ENCODE measurements at places on chromosomes 2 and 18.
A peak's percentile ranks its signal among the peaks of the same experiment; 100 is the strongest.

- no peak for DNase-seq
Observed at GRCh38 chr2:20179755-20180594, 45.0 kb downstream of the SDC1 start.

GRCh38 chr2:207883002-207883780 lies 113.5 kb upstream of the FZD5 start:
- DNase-seq: no peak

DNA sequence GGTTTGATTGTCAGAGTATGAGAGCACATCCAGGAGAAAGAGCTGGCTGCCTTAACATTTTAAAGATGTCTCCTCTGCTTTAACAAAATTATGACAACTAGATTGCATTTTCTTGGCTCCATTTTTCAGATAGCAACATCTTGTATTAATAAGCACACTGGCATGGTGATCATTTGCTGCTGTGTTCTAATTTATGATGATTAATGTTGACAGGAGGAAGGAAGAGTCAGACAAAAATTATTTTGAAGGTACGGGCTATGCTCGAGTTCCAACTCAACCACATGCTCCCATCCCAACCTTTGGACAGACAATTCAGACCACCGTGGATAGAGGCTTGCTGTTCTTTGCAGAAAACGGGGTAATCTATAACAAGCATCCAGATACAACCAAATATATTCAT lies 98.2 kb upstream of the TTC39C start:
- DNase-seq: no peak

- no peak for DNase-seq
Observed at GRCh38 chr2:157258520-157259326, 1.2 kb downstream of the GALNT5 start.

DNA sequence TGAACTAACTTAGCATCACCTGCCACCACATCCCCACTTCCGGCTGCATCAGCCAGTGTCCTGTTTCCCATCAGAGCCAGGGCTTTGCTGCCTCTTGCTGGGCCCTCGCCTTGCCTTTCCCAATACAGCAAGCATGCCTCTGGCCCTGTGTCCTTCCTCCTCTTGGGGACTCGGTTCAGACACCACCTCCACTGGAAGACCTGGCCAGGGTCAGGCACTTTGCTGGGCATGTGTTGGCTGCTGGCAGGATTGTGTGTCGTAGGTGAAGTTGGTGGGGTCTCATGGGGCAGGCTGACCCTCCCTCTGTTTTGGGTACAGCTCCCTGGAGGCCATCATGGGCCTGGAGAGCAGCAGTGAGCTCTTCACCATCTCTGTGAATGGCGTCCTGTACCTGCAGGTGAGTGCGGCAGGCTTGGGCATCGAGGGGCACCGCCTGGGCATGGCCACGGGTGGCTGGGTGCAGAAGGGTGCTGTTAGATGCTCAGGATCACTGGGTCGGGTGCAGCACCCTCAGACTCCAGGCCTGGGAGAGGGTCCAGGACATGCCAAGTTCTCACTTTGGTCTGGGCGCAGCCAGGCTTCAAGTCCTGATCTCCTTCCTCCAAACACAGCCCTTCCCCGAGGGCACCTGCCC lies 6.6 kb downstream of the ERFE start:
- DNase-seq: no peak

DNA sequence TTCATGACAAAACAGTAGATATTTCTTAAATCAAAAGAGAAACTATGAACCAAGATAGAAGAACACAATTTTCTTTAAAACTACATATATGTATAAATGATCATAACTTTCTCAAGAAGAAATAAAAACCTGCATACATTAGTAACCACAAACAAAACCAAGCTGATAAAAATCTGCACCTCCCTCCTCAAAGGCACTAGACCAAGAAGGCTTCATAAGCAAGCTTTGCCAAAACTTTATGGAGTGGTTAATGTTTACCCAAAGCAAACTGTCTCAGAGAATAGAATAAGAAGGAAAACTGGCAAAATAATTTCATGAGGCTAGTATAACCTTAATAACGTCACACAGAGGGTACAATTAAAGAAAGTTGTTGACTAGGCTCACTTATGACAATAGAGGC lies 138.3 kb downstream of the ZBTB7C start:
- no peak for DNase-seq

DNA sequence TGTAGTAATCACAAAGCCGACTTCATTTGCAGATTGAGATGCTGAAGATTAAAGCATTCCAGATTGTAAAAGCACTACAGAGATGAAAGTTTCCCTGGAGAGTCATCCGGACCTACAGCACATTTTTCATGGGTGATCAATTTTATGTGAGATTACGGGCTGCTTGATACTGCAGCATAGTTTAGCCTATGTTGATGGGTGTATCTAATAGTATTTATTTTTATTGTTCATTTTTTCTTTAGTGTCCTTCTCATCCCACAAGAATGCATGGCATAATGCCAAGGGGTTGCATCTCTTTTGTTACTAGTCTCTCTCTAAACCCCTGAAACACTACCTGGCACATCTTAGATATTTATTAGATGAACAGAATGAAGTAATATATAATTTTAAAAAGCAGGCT lies 240.4 kb downstream of the MBD2 start:
- DNase-seq: peak; percentile 58

DNA sequence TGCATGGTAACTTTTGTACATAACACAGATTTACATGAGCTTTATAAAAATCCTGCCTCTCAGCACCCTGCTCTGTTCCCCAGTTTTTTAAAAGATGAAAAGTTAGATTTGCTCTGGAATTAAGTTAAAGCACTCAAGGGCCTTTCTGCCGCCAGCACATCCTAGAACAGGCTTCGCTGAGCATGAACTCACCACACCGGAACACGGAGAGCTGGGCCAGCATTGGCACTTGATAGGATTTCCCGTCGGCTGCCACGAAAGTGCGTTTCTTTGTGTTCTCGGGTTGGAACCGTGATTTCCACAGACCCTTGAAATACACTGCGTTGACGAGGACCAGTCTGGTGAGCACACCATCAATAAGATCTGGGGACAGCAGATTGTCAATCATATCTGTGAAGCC lies 34.3 kb downstream of the MRPL44 start:
- no peak for DNase-seq

DNA sequence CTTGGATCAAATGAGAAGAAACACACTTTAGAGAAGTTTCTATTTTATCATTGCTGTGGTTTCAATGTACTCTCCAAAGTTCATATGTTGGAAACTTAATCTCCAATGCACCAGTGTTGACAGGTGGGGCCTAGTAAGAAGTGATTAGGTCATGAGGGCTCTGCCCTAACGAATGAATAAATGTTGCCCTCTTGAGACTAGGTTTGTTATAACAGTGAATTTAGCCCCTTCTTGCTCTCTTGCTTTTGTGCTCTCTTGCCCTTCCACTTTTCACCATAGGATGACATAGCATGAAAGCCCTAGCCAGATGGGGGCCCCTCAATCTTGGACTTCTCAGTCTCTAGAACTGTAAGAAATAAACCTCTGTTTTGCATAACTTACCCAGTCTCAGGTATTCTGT lies 664.8 kb downstream of the DCC start:
- no peak for DNase-seq

DNA sequence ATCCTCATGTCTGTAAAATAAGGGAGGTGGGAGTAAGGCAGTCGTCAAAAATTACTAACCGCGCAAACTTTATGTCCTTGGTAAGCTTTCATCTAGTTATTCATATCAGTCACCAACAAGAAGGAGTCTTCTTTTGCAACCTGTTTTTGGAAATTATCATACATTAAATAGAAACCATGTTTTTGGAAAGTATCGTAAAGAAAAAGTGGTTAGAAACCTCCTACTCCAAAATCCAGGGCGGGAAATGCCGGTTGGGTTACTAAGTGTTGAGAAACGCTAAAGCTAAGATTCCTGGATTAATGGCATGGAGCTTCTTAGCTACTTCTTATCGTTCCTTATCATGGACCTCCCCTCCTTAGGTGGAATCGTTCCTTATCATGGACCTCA lies 778 bp downstream of the BBS5 start:
- DNase-seq: peak; percentile 19

- no peak for DNase-seq
Observed at GRCh38 chr2:83014462-83014861, 1444.6 kb downstream of the SUCLG1 start.

DNA sequence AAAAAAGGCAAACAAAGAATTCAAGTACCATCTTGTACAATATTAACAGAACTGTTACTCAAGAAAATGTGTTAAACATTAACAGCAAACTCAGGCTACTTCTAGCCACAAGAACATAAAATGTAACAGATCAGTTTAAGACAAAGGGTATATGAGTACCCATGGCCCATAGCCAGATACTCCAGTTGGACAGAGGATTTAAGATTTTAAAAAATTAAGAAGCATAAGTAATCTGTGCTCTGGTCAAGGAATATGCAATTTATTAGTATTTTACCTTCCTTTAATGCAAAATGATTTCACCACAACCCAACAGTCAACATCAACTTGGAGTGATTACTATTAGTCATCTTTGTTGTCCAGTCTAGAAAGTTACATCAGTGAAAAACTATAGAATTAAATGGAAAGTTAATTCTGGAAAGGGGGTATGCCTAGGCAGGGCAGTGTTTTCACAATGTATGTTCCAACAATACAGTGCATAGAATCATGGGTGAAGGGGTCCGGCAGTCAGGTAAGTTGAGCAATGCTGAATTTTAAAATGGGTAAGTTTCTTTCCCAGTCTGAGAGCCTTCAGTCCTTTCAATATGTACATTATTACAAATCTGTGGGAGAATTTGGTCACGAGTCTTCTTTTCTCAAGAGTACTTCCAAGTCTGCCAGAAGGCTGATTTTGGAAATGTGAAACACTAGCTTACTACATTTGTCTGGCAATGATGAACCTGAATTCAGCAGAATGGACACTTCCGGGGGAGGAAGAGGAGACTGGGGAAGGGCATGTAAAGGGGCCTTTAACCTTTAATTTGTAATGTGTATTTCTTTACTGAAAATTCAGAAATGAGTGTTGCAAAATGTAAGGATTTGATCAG lies 34.5 kb downstream of the SFT2D3 start:
- no peak for DNase-seq

DNA sequence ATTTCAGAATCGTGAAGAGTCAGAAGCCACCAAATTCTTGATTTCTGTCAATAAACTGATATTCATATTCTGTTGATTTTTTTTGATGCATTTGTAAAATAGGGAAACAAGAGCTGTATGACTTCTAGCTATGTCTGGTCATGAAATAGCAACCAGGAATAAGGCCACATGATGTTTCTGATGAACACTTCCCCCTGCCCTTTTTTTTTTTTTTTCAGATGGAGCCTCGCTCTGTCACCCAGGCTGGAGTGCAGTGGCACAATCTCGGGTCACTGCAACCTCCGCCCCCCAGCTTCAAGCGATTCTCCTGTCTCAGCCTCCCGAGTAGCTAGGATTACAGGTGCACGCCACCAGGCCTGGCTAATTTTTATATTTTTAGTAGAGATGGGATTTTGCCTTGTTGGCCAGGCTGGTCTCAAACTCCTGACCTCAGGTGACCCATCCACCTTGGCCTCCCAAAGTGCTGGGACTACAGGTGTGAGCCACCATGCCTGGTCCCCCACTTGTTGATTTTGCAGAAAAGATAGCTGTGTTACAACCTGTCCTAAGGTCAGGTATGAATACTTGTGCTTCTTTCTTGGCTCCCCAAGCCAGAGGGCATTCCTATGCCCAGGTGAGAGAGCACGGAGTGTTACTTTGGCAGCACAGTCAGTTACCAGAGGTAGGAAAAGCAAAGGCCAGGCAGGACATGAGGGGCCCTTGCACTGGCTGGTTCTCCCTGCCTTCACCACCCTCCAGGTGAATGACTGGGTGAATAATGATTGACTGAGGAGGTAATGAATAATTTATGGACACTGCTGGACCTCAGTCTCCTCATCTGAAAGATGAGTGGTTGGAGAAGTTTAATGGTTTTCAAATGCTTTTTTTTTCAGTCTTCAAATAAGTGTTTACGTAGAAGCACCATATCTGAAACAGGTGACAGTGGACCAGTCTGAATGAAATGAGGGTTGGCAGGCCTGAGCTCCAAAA lies 39.6 kb downstream of the PAX8 start:
- no peak for DNase-seq

DNA sequence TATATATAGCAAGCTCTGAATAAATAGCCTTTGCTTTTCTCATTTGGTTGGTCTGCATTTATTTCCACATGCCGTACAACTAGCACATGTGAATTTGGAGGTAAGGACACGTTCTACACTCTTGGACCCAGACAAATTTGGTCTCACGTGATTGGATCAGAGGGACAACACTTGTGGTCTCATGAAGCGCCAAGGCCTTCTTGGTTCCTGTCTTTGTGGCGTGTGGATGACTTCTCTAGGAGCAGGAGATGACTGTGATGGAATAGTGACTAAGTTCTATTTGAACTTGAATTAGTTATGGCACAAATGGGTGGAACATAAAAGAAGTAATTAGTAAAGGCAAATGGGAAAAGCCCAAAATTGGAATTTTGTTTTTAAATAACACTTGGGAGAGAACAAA lies 206.9 kb downstream of the BCL2 start:
- DNase-seq: no peak

- no peak for DNase-seq
Observed at GRCh38 chr2:26448651-26449050, 29.3 kb downstream of the OTOF start.

GRCh38 chr2:37589298-37589697 lies 82.1 kb downstream of the CDC42EP3 start:
- no peak for DNase-seq

DNA sequence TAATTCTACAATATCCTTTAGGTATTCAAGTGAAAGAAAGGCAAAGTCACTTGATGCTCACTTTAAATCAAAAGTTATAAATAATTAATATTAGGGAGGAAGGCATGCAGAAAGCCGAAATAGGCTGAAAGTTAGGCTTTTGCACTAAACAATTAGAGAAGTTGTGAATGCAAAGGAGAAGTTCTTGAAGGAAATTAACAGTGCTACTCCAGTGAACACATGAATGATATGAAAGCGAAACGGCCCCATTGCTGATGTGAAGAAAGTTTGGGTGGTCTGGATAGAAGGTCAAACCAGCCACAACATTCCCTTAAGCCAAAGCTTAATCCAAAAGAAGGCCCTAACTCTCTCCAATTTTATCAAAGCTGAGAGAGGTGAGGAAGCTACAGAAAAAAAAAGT lies 103.1 kb upstream of the CXCR4 start:
- DNase-seq: no peak

DNA sequence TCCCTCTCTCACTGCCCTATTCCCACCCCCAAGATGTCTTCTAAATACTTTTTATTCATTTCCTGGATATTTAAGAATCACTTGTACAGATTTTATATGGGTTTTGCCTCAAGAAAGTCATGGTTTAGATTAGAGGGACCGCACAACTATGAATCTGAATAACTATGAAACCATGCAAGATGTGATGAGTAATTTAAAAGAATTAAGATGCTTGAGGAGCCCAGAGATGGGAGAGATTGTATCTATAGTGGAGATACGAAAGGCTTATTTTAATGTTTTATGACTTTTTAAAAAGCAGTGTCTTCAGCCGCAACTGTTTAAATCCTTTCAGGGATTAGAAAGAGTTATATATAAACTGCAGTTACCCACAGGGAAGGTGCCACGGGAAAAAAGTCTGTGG lies 324.1 kb downstream of the LPIN1 start:
- no peak for DNase-seq

Measured in choroid plexus epithelial cell (primary cell).